Tibial nerve (tissue), 4 donors: ENCODE measurements at places on chromosomes 11 and 22.

DNA sequence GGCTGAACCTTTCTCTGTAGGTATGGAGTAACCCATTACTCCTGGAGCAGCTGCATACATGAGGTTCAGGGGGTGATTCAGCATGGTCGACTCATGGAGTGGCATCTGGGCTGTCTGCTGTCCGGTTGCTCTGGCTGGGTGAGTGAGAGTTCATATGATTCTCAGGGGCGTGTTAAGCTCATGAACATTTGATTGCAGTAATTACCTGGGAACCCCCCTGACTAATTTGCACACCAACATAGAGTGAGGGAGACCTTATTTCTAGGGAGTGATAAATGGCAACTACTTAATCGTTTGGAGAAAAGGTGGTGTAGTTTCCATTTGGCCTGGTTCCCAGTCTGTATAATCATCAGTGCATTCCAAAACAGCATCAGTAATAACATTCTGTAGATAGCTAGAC, 661.9 kb downstream of the ETS1 start:
- H3K36me3 ChIP-seq, result no peaks in the 10 kb centered on the region
- no peak overlapping the region for H3K27ac ChIP-seq
- H3K4me1 ChIP-seq, result no peaks in the 10 kb centered on the region
- no peaks in the 10 kb centered on the region for H3K27me3 ChIP-seq
- DNase-seq, result no peak
- no peak overlapping the region for H3K4me3 ChIP-seq

GRCh38 chr11:100776212-100776896, 89.3 kb downstream of the ARHGAP42 start:
- H3K36me3 ChIP-seq, result no peaks in the 10 kb centered on the region
- no peak overlapping the region for H3K4me3 ChIP-seq

DNA sequence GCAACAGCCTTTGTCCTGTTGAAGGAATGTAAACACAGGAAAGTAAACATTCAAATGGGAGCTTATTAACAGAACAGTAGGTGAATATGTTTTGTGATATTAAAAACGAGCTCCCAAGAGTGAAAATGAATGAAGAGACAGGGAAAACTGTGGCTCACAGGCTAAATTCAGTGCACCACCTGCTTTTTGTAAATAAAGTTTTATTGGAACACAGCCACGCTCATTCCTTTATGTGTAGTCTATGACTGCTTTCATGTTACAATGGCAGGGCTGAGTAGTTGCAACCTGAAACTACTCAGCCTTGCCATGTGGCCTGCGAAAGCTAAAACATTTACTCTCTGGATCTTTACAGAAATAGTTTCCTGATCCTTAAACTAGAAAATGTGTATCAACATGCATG, 136.9 kb downstream of the MYO18B start:
- no peaks in the 10 kb centered on the region for H3K4me1 ChIP-seq
- H3K27me3 ChIP-seq, result no peaks in the 10 kb centered on the region
- no peaks in the 10 kb centered on the region for H3K36me3 ChIP-seq
- H3K4me3 ChIP-seq, result no peak overlapping the region

DNA sequence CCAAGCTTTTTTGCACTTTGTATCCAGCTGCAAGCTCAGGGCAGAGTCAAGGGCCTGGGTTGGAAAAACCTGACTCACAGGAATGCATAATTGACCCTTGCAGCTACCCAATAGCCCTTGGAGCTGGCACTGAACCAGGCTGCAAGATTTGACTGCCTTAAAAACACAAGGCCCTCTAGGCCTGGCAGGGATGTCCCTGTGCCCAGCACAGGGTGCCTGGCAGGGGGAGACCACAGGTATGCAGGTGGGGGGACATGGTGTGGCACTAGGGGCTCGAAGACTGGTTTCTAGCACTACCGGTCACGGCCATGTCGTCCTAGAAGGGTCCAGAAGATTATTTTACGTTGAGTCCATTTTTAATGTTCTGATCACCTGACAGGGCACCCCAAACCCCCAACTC, 30.2 kb downstream of the SBF1 start:
- H3K36me3 ChIP-seq, result peaks cover 22% of the 10 kb centered on the region
- no peak overlapping the region for H3K4me3 ChIP-seq
- peaks cover 29% of the 10 kb centered on the region for H3K4me1 ChIP-seq
- H3K27me3 ChIP-seq, result no peaks in the 10 kb centered on the region

GRCh38 chr11:119417726-119418540, 5.0 kb downstream of the THY1 start:
- H3K4me3 ChIP-seq, result no peak overlapping the region
- DNase-seq, result no peak
- no peaks in the 10 kb centered on the region for H3K27me3 ChIP-seq

- no peak overlapping the region for H3K27ac ChIP-seq
- no peaks in the 10 kb centered on the region for H3K4me1 ChIP-seq
- no peaks in the 10 kb centered on the region for H3K36me3 ChIP-seq
- H3K4me3 ChIP-seq, result no peak overlapping the region
- no peak for DNase-seq
Observed at GRCh38 chr11:100671471-100671870, 15.6 kb upstream of the ARHGAP42 start.

DNA sequence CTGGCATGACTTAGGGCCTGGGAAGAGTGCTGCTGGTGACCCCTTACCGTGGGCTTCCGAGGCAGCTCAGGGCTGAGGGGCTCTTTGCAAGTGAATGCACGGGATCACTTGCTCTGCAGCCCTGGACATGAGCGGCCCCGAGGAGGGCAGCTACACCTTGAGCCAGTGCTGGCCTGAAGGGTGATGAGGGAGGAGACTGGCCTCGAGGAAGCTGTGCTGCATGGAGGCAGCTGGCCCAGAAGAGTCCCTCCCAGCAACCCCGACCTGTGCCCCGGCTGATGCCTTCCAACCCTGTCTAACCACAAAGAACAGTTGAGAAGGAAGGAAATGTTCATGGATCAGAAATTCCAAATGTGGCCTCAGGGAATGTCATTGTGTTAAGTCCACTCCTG, 45.2 kb downstream of the TBX1 start:
- H3K4me1 ChIP-seq, result no peaks in the 10 kb centered on the region
- no peak for DNase-seq
- no peak overlapping the region for H3K4me3 ChIP-seq
- no peak overlapping the region for H3K27ac ChIP-seq

- no peak overlapping the region for H3K4me3 ChIP-seq
- no peak overlapping the region for H3K27ac ChIP-seq
- H3K4me1 ChIP-seq, result no peaks in the 10 kb centered on the region
- DNase-seq, result no peak
- H3K36me3 ChIP-seq, result no peaks in the 10 kb centered on the region
Observed at GRCh38 chr11:77118086-77118485, 10.0 kb upstream of the MYO7A start.

DNA sequence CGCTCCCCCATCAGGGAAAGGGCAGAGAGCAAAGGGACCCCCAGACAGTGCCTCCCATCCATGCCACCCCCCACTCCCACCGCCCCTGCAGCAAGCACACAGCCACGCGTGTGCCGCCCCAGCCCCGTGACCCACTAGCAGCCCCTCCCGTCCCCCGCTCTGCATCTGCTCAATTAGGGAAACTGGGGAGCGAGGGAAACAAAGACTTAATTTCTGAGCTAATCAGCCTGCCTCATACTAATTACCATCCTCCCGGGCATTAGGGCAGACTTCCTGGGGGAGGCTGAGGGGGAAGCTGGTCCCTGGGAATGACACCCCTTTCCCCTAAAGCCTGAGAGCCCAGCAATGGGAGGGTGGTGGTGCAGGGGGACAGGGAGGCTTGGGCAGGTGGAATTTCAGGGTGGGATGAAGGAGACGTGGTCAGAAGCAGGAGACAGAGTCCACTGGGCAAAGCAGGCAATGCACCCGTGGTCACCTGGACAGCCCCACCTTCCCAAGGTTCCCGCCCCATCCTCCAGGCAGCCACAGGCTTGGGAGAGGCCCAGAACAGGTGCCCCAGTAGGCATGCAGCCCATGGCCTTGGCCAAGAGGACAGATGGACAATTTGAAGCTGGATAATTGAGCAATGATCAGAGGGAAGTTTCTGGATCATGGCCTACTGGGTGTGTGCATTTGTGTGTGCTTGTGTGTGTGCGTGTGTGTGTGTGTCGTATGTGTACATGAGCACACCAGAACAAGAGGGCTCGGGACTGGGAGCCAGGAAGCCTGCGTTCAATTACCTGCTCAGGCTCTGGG, 20.6 kb downstream of the ELFN2 start:
- no peak for DNase-seq
- no peaks in the 10 kb centered on the region for H3K4me1 ChIP-seq
- no peak overlapping the region for H3K4me3 ChIP-seq
- H3K27ac ChIP-seq, result no peak overlapping the region

DNA sequence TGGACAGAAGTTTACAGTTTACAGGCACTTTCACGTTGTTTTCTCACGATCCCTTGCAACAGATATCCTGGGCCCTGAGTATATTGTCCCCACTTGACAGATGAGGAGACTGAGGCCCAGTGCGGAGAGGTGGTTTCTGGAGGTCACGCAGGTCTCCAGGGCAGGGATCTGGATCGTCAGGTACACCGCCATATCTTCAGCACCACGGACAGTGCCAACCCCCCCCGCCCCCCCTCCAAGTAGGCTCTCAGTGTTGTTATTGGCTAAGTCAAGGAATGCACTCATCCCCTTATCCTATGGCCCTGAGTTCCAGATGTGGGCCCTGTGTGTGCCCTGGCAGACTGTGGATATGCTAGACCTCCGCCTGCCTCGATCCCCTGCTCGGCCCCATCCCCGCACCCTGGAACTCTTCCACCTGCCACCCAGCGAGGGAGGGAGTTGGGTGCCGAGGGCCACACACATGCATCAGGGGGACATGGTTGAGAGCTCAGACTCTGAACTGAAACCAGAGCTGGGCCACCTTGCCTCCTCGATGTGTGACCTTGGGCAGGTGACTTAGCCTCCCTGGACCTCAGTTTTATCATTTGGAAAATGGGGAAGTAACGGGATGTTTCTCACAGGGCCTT, 37.5 kb downstream of the MPPED1 start:
- DNase-seq, result no peak
- no peaks in the 10 kb centered on the region for H3K27me3 ChIP-seq
- H3K4me3 ChIP-seq, result no peak overlapping the region

- DNase-seq, result no peak
- H3K36me3 ChIP-seq, result no peaks in the 10 kb centered on the region
- H3K4me3 ChIP-seq, result no peak overlapping the region
- no peaks in the 10 kb centered on the region for H3K27me3 ChIP-seq
- H3K27ac ChIP-seq, result no peak overlapping the region
Observed at GRCh38 chr22:18984564-18984963, 48.5 kb upstream of the PRODH start.

DNA sequence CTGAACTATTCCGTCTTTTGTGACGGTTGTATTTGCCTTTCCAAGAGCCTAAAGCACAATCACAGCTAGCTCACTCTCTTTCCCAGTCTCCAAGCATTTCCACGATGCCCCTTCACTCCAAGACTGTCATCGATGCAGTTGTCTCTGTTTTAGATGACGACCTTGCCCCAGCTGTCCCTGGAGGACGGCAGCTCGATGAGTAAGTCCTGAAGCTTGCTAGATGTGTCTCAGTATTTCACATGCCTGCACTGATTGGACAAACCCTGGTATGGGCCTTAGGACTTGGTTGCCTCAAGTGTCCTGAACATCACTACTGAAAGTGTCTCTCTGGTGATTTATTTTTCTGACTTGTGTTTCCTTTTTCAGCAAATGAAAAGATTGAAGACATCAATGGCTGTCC, 129.9 kb downstream of the NAV2 start:
- no peak overlapping the region for H3K27ac ChIP-seq
- H3K4me1 ChIP-seq, result no peaks in the 10 kb centered on the region
- H3K36me3 ChIP-seq, result no peaks in the 10 kb centered on the region
- no peak for DNase-seq
- no peaks in the 10 kb centered on the region for H3K27me3 ChIP-seq
- no peak overlapping the region for H3K4me3 ChIP-seq

GRCh38 chr11:27213232-27213660, 149.8 kb downstream of the CCDC34 start:
- no peak overlapping the region for H3K4me3 ChIP-seq
- H3K36me3 ChIP-seq, result no peaks in the 10 kb centered on the region
- no peak for DNase-seq
- H3K4me1 ChIP-seq, result peaks cover 2% of the 10 kb centered on the region

DNA sequence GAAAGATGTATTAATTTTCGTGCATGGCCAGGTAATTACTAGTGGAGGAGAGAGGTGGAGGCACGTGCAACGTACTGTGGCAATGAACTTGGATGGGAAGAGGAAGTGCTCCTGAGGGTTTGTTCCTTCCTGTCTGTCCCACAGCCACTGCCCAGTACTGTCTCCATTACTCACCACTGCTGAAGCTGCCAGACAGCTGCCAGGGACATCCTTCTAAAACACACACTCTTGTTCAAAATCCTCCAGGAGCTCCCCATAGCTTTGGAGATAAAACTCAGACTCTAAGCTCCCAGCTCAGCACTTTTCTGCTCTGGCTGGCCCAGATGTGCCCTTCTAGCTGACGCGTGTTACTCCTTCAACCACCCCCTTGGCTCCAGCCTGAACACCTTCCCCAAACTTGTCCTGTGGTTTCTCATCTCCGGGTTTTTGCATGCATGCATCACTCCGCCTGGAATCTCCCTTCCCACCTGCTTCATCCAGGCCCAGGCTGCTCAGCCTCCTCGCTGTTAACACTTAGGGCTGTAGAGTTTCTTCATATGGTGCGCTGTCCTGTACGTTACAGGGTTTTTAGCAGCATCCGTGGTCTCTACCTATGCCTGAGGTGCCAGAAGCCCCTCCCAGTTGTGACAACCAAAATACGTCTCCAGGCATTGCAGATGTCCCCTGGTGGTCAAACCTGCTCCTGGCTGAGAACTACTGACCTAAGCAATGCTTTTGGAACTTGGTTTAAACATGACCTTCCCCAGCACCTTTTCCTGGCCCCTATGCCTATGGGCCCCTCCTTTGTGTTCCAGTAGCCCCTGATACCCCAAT, 69.5 kb downstream of the C11orf91 start:
- no peak overlapping the region for H3K27ac ChIP-seq
- H3K4me3 ChIP-seq, result no peak overlapping the region
- no peak for DNase-seq
- no peaks in the 10 kb centered on the region for H3K4me1 ChIP-seq
- no peaks in the 10 kb centered on the region for H3K27me3 ChIP-seq
- no peaks in the 10 kb centered on the region for H3K36me3 ChIP-seq

GRCh38 chr11:72625691-72626413, 48.4 kb downstream of the PDE2A start:
- H3K27ac ChIP-seq, result no peak overlapping the region
- DNase-seq, result peak; percentile 23
- H3K4me1 ChIP-seq, result peaks cover 15% of the 10 kb centered on the region
- H3K4me3 ChIP-seq, result no peak overlapping the region
- no peaks in the 10 kb centered on the region for H3K27me3 ChIP-seq
